Left colon (tissue), 2 donors: ENCODE measurements at places on chromosomes 2 and 18.

GRCh38 chr18:64806691-64807090, 657.8 kb upstream of the LINC00305 start:
- no peak for DNase-seq

- peak; percentile 51 for DNase-seq
These were observed 29.9 kb downstream of the ANO7 start for GRCh38 chr2:241218131-241219029.

DNA sequence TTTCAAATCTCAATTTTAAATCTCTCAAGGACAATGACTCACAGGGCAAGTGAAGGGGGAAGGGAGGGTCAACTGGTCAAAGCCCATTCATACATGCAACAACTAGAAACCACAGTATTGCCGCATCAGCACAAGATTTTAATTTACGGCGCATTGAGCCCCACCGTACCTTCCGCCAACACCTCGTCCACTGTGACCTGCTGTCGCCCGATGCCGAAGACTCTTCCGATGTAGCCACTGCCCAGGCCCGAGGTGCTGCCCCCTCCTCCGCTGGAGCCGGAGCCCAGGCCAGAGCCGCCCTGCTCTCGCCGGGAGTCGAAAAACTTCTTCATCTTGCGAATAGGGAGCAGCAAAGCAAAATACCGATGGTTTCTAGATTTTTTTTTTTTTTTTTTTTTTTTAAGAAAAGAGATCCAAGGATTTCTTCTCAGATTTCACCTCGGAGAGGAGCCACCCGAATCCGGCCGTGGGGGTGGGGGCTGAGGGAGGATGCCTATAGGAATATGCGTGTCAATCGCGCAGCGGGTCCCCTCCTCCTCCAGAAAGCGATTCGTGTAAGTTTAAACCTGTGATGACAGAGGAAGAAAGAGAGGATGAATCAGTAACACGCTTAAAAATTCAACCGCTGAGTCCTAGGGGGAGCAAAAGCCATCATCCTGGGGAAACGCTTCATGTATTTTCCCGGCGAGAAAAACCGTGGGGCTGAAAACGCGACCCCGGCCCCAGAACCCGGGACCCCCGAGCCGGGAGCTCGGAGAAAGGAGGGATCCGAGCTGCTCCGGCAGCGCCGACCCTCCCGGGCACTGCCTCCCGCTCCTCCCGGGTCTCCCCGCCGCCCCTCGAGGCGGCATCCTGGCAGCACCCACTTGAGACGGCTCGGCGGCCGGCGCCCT, 584 bp downstream of the AAK1 start:
- peak; percentile 67 for DNase-seq

GRCh38 chr2:19548116-19548515, 189.7 kb upstream of the OSR1 start:
- no peak for DNase-seq

DNA sequence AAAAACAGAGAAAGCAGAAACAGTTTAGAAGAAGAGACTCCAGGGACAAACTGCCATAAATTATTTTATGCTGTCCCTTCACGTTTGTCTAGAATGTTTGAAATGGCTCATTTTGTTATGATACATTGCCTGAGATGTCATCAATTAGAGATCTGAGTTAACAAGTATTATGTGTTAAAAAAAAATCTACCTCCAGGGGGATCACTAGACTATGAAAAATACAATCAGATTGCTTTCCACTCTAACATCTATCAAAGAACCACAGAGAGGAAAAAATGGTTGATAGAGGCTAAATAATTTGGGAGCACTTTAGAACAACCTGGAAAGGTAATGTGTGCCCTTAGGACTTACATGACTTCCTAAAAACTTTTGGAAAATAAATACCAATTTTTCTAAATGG, 103.8 kb upstream of the CCDC150 start:
- DNase-seq: no peak

- DNase-seq: no peak
These were observed 344.8 kb upstream of the HS6ST1 start for GRCh38 chr2:128663371-128664050.

DNA sequence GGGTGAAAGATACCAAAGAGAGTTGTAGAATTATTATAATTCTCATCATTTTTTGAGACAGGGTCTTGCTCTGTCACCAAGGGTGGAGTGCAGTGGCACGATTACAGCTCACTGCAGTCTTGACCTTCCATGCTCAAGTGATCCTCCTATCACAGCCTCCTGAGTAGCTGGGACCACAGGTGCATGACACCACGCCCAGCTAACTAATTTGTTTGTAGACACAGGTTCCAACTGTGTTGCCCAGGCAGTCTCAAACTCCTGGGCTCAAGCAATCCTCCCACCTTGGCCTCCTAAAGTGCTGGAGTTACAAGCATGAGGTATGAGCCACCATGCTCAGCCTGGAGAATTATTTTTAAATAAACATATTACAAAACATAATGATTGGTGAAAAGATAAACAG, 92.8 kb upstream of the MSH6 start:
- no peak for DNase-seq

GRCh38 chr2:191108331-191108730, 42.5 kb downstream of the STAT4 start:
- DNase-seq: no peak

DNA sequence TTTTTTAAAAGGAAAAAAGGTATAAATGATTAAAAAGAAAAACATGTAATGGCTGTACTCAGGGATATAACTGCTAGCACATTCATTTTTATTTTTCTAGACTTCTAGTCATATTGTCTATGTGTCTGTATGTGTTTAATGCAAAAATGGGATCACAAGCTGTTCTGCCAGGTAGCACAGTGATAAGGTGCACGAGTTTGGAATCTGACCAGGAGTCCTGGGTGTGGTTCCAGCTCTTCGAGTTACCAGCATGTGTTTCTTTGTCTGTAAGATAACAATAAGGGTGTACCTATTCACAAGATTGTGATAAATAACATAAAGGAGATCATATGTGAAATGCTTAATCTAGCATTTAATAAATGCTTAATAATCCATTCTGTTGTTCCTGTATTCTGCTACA, 145.3 kb downstream of the PKP4 start:
- peak; percentile 66 for DNase-seq

- no peak for DNase-seq
These were observed 13.3 kb upstream of the GALM start for GRCh38 chr2:38652431-38653273.

DNA sequence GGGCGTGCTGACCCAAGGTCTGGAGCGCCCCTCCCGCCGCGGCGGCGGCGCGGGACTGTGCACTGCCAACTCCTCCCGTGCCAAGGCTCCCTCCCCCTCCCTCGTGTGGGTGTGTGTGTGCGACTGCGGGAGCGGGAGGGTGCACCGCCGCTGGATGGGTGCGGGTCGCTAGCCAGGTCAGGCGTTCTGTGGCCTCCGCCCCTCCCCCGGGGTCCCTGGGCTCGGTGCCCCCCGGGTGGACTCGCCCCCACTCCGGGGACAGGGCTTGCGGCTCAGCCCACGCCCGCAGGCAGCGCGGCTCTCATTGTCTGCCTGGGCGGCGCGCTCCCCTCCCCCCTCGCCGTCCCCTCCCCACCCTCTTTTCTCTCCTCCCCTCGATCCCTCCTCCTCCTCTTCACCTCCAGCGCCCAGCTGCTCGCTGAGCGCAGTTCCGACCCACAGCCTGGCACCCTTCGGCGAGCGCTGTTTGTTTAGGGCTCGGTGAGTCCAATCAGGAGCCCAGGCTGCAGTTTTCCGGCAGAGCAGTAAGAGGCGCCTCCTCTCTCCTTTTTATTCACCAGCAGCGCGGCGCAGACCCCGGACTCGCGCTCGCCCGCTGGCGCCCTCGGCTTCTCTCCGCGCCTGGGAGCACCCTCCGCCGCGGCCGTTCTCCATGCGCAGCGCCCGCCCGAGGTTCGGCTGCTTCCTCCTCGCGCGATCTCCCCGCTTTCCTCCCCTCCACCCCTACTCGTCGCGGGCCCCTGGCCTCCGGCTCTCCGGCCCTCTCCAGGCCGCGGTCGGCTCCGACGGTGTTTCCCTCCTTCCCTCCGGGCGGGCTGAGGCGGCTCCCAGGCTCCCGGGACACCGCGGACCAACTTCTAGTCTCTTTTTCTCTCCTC, at the start of gene GATA6:
GATA6 (plus strand) TSS at position 579 of the 878 bp plus-strand sequence. CDS start 1,556 bp downstream, outside the sequence.
- DNase-seq: peak; percentile 94

GRCh38 chr2:112493048-112493447, 11.1 kb downstream of the TTL start:
- DNase-seq: no peak

DNA sequence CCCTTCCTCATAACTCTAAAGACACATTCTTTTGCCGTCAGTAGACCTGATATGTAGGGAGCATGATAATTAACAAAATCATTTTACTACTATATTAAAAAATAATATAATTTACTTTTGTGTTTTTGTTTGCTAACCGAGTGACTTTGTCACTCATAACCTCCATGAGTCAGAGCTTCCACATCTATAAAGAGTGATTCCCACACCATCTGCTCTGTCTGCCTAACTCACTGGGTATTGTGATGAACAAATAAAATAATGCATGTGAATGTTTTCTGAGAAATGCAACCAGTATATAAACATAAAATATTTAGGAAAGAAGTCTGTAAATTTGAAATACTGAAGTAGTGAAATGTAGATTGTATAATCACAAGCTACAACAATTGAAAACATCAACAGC, 123.4 kb upstream of the DSEL start:
- no peak for DNase-seq

- DNase-seq: no peak
These were observed 37.4 kb downstream of the ACTR2 start for GRCh38 chr2:65264821-65265670.

DNA sequence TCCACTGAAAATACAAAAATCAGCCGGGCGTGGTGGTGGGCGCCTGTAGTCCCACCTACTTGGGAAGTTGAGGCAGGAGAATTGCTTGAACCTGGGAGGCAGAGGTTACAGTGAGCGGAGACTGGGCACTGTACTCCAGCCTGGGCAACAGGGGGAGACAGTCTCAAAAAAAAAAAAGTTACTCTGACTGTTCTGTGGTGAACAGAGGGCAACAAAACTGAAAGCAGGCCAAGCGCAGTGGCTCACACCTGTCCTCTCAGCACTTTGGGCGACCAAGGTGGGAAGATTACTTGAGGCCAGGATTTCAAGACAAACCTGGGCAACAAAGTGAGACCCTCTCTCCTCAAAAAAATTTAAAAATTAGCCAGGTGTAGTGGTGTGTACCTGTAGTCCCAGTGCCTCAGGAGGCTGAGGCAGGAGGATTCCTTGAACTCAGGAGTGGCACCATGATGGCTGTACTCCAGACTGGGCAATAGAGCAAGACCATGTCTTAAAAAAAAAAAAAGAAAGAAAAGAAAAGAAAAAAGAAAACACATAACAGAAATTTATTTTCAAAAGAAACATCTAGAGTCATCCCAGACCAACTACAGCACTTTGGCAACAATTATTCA, 13.6 kb upstream of the RTN4 start:
- no peak for DNase-seq

DNA sequence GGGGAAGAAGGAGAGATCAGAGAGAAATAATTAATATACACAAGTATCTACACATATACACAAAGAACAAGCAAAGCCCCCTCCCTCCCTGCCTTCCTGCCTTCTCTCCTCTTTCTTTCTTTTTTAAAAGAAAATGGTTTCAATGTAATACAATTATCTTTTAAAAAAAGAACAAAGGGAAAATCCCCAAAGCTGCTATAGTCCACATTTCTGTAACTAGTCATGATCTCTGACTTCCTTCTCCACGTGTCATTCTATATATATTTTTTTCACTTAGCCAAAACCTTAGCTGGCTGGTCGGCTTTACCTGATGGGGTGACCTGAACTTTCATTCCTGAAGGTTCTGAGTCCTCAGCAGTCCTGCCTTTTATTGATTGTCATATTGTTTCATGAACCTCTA, 44.3 kb downstream of the MAP3K20 start:
- DNase-seq: no peak

DNA sequence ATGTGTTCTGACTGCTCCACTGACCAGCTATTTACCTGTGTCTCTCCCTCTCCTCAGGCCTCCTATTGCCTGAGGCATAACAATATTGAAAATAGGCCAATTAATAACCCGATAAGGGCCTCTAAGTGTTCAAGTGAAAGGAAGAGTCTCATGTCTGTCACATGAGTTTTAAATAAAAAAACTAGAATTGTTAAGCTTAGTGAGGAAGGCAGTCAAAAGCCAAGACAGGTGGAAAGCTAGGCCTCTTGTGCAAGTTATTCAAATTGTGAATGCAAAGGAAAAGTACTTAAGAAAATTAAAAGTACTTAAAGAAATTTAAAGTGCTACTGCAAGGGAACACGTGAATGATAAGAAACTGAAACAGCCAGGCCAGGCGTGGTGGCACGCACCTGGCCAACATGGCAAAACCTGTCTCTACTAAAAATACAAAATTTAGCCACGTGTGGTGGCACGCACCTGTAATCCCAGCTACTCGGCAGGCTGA, 44.9 kb upstream of the TAF4B start:
- peak; percentile 9 for DNase-seq

GRCh38 chr2:233223059-233223894, 28.2 kb upstream of the ATG16L1 start:
- DNase-seq: no peak

- DNase-seq: no peak
These were observed 93.6 kb downstream of the CRIM1 start for GRCh38 chr2:36449213-36449612.

DNA sequence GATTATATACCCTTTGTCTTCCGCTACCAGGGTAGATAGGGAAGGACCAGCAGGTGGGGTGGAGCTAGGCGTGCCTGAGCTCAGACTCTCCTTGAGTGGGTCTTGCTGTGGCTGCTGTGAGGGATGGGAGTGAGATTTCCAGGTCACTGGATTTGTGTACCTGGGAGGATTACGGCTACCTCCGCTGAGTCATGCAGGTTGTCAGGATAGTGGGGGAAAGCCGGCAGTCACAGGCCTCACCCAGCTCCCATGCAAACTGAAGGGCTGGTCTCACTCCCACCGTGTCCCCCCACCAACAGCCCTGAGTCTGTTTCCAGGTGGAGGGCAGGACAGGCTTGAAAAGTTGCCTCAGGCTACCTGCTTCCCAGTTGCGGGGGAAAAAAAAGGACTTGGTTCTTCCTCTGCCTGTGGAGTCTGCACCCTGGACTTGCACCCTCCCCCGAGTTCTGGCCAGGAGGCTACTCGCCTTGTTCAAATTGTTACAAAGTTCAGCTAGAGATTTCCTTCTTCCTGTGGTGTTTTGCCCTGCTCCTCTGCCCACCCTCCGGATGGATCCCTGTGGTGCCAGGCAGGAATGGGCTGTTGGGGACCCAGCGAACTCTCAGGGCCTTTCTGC, 268.3 kb downstream of the VAPA start:
- DNase-seq: no peak

GRCh38 chr2:205425102-205425501, 257.2 kb upstream of the NRP2 start:
- no peak for DNase-seq

- DNase-seq: no peak
These were observed 60.8 kb upstream of the DNMT3A start for GRCh38 chr2:25402477-25402876.

- no peak for DNase-seq
These were observed 982.1 kb downstream of the TSN start for GRCh38 chr2:122737429-122738077.

- DNase-seq: no peak
These were observed 139.4 kb upstream of the GPC1 start for GRCh38 chr2:240296104-240296406.

GRCh38 chr2:23705771-23706612, 220.9 kb downstream of the ATAD2B start:
- no peak for DNase-seq
